Stimulated activated CD4-positive, alpha-beta T cell treated with anti-CD3 and anti-CD28 coated beads, Interleukin-15, amount 100 ng/mL, for 1 hour (primary cell): ENCODE measurements at places on chromosomes 13 and 19.

DNA sequence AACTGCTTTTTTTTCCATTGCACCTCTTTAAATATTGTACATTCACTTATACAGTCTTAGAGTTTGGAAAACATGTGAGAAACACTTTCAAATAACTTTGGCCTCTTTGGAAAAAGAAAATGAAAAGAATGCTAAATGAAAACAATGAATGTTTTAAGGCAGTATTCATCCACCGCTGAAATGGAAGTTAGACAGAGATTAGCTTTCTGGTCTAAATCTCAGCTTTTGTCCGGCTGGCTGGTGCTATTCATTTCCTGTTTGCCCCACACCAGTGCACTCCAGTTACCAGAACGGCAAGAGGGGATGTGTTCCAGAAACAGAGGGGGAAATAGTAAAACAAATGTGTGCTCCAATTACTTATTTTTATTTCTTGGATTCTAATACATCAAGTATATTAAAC lies 1201.3 kb downstream of the EFNB2 start:
- DNase-seq, result no peak

GRCh38 chr19:48806518-48806817 lies 4.4 kb downstream of the BCAT2 start:
- no peak for DNase-seq

- no peak for DNase-seq
Observed at GRCh38 chr13:41365631-41366030, 54.6 kb downstream of the NAA16 start.

DNA sequence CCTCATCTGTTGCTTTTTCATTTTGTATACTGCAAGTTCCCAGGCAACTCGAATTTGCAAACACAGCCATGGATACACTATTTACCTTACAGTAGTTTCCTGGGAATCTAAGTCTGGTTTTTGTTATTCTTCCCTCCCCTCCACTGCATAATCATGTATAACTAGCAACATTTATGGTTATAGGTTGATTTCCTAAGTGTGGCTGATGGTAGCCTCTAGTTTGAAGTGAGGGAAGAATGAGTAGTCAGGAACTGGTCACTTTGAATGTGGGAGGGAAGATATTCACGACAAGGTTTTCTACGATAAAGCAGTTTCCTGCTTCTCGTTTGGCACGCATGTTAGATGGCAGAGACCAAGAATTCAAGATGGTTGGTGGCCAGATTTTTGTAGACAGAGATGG lies at the start of gene KCNRG:
TSS of gene KCNRG (plus strand) at position 187 of the 400 bp plus-strand sequence. CDS start at position 237, 50 bp downstream.
- DNase-seq, result no peak

DNA sequence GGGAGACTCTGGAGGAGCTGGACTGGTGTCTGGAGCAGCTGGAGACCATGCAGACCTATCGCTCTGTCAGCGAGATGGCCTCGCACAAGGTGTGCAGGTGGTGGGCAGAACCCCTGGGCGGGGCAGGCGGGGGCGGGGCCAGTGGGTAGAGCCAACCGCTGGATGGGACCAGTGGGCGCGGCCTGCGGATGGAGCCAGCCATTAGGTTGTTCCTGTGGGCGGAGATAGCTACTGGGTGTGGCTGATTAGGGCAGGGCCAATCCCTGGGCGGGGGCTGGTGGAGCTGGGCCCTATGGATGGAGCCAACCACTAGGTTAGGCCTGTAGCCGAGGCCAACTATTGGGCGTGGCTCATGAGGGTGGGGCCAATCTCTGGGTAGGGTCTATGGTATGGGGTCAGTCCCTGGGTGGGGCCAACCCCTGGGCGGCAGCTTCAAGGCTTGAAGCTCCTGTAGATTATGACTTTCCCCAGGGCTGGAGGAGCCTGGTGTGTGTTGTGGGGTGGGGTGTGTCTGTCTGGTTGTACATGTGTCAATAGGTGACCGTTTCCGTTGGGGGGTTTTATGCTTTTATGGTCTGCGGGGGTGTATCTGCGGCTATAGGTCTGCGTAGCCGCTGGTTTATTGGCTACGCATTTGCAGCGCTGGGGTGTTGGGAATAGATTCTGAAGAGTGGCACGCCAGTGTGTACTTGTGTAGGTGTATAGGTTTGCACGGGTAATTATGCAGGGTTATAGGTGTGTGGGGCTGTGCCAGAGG lies 30.7 kb downstream of the PDE4A start:
- no peak for DNase-seq

DNA sequence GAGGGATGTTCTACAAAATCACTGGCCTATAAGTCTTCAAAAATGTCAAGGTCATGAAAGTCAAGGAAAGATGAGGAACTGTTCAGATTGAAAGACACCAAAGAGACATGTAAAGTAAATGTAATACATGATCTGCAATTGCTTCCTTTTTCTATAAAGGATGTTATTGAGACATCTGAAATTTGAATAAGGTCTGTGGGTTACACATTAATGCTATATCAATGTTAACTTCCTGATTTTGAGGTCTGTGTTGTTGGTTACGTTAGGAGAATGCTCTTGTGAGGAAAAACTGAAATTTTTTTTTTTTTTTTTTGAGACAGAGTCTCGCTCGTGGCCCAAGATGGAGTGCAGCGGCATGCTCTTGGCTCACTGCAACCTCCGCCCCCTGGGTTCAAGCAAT lies 197.4 kb downstream of the RGCC start:
- DNase-seq, result no peak

- DNase-seq, result no peak
Observed at GRCh38 chr19:46972311-46972710, 47.3 kb upstream of the NPAS1 start.

- DNase-seq, result no peak
Observed at GRCh38 chr13:60754211-60755090, 357.4 kb downstream of the TDRD3 start.

DNA sequence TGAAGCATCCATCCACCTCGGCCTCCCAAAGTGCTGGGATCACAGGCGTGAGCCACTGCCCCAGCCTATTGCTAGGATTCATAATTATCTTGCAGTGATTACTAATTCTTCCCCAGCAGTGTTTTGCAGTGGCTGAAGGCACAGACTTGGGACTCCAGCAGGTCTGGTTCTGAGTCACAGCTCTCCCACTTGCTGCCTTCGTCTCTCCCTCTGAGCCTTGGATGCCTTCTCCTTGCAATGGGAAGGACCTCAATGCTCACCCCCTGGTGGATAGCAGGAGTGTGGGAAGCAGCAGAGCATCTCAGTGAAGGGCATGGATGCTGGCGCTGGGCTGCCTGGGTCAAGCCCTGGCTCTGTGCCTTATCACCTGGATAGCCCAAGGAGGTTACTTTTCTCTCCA lies 37.6 kb upstream of the SHKBP1 start:
- DNase-seq, result no peak

- no peak for DNase-seq
Observed at GRCh38 chr13:72071713-72072112, 204.7 kb upstream of the DACH1 start.
